ENCODE measurements at places on chromosomes 2 and 18. TPM values are rescaled to one million over a fixed set of nuclear protein-coding genes. Genes with fewer than 3 reads are reported as not detected.
A peak's percentile ranks its signal among the peaks of the same experiment; 100 is the strongest.

DNA sequence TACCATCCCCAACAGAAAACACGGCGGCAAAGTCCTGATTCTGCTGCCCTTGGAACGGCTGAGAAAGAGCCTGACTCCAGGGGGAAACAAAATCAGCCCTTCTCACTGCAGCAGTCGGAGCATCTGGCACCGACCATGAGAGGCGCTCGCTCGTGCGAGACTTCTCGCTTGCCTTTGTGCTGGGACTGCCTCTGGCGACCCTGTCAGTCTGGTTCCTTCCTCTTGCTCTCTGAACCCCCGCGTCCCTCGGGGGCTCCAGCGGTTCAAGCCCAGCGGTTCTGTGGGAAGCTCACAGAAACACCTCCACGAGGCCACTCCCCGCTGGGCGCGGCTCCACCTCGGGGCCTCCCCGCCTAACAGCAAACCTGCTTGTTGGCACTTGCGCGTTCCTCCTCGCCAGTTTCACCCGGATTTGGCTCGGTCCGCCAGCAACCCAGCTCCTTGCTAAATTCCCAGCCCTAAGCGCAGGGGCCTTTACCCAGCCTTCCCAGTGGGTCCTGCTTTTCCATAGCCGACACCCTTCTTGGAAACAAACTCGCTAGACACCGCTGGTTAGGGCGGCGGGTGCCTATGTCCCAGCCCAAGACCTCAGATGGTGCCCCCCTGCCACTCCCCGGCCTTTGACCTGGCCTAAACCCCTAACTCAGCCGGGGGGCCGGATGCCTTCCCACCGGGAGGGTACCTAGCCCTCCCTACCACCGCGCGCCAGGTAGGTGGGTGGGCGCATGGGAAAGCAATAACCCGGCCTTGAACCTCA, 2.2 kb downstream of the RND3 start:
- H3K4me1 ChIP-seq: peaks cover 15% of the 10 kb centered on the region
- H3K36me3 ChIP-seq: no peaks in the 10 kb centered on the region
- H3K27me3 ChIP-seq: peaks cover 44% of the 10 kb centered on the region
- no peak overlapping the region for H3K4me3 ChIP-seq

DNAH7 gene
- total RNA-seq: not detected

- no peaks in the 10 kb centered on the region for H3K36me3 ChIP-seq
- H3K4me1 ChIP-seq: no peaks in the 10 kb centered on the region
- H3K27ac ChIP-seq: no peak overlapping the region
- H3K4me3 ChIP-seq: no peak overlapping the region
- DNase-seq: no peak
- H3K27me3 ChIP-seq: no peaks in the 10 kb centered on the region
Observed at GRCh38 chr2:34570266-34570872, 971.3 kb upstream of the FAM98A start.

PSTPIP2 gene
- 7.7 TPM for total RNA-seq

GRCh38 chr2:135926605-135927004, 50.4 kb upstream of the MCM6 start:
- peaks cover 16% of the 10 kb centered on the region for H3K4me1 ChIP-seq
- H3K27ac ChIP-seq: no peak overlapping the region

DNA sequence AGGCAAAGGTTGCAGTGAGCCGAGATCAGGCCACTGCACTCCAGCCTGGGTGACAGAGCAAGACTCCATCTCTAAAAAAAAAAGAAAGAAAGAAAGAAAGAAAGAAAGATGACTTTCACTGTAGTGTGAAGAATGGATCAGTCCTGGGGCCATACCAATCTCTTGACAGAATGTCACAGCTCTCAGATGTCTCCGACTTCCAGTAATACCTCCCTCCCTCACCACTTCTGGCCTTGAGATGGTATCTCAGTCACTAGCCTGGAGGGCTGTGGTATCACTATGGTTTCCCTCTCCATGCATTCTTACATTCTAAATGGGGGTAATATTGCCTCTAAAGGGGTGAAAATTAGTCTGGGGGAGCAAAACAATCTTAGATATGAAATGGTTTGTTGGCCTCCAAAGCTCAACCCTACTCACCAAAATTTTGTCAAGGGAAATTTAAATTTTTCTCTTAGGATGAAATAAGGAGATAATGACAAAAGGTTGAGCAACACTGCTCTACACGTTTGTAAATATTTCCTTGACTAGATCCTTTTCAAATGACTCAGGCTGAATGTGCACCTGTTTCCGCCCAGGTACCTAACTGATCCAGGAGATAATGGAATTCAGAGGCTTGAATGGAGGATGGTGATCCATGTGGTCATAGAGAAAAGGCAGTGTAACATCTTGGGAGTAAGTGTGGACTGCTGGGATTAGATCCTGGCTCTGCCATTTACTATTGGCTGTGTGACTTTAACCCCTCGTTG, 19.9 kb upstream of the SPRED2 start:
- H3K36me3 ChIP-seq: no peaks in the 10 kb centered on the region
- no peak overlapping the region for H3K27ac ChIP-seq
- no peak overlapping the region for H3K4me3 ChIP-seq
- peaks cover 49% of the 10 kb centered on the region for H3K27me3 ChIP-seq
- DNase-seq: no peak
- no peaks in the 10 kb centered on the region for H3K4me1 ChIP-seq

UGT1A9 gene
- total RNA-seq: not detected

GRCh38 chr18:2654169-2654927, 1.2 kb upstream of the SMCHD1 start:
- peaks cover 38% of the 10 kb centered on the region for H3K4me1 ChIP-seq
- peak overlapping the region; percentile 92 for H3K4me3 ChIP-seq
- H3K27me3 ChIP-seq: no peaks in the 10 kb centered on the region
- DNase-seq: no peak
- peak overlapping the region; percentile 95 for H3K27ac ChIP-seq

UNC80 gene
- not detected for total RNA-seq

- H3K4me1 ChIP-seq: no peaks in the 10 kb centered on the region
- no peak for DNase-seq
- H3K27ac ChIP-seq: no peak overlapping the region
- no peaks in the 10 kb centered on the region for H3K27me3 ChIP-seq
- no peaks in the 10 kb centered on the region for H3K36me3 ChIP-seq
Observed at GRCh38 chr18:11407940-11408339, 201.5 kb upstream of the SLC35G4 start.

DNA sequence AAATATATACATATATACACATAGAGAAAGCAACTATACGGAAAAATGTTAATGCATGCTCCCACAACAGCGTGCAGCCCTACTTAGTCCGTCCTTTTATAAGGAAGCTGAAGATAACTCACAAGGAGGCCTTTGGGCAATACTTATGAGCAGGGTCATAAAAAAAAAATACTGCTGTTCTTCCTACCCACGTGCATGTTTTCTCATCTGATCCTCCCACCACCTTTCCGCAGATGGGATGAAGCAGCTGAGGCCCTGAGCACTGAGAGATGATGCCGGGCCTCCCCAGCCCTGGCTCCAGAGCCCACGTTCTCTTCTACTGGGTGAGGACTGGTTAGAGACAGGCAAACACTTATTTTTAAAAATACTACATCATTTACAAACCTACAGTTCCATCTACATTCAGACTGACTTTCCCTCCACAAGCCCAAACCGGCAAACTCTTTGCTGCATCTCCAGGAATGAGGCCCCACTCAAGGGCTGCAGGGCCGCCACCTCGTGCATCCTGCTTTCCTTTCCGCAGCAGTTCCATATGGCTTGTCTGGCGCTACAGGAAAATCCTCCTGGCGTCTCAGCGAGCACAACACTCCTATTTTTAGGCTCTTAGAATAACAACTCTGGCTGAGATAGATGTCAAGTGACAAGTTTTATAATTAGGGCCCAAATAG, 41.6 kb downstream of the TBC1D8 start:
- no peak overlapping the region for H3K27ac ChIP-seq
- H3K4me3 ChIP-seq: no peak overlapping the region
- H3K36me3 ChIP-seq: no peaks in the 10 kb centered on the region

- H3K27ac ChIP-seq: no peak overlapping the region
- peaks cover 18% of the 10 kb centered on the region for H3K4me1 ChIP-seq
- no peak for DNase-seq
- peaks cover 36% of the 10 kb centered on the region for H3K27me3 ChIP-seq
Observed at GRCh38 chr2:206277503-206277902, 3.0 kb downstream of the ZDBF2 start.

GRCh38 chr18:50791599-50792438, 28.0 kb downstream of the MRO start:
- H3K27me3 ChIP-seq: peaks cover 9% of the 10 kb centered on the region
- DNase-seq: no peak
- H3K4me3 ChIP-seq: no peak overlapping the region
- H3K27ac ChIP-seq: no peak overlapping the region

DNA sequence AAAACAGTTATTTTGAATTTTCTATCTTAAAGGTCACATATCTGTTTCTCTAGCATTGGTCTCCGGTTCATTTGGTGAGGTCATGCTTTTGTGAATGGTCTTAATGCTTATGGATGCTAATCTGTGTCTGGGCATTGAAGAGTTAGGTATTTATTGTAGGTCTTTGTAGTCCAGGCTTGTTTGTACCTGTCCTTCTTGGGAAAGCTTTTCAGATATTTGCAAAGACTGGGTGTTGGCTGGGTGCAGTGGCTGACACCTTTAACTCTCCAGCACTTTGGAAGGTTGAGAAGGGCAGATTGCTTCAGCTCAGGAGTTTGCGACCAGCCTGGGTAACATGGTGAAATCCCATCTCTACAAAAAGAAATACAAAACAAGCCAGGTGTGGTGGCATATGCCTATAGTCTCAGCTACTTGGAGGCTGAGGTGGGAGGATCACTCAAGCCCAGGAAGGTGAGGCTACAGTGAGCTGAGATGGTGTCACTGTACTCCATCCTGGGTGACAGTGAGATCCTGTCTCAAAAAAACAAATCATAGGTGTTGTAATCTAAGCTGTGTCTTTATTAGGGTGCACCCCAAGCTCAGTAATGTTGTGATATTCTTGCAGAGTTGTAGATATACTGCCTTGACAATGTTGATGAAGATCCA, 82.3 kb downstream of the FAM117B start:
- peaks cover 19% of the 10 kb centered on the region for H3K4me1 ChIP-seq
- peaks cover 30% of the 10 kb centered on the region for H3K36me3 ChIP-seq
- H3K27me3 ChIP-seq: no peaks in the 10 kb centered on the region
- H3K27ac ChIP-seq: no peak overlapping the region

FZD7 gene
- total RNA-seq: not detected

- H3K4me3 ChIP-seq: no peak overlapping the region
- H3K27me3 ChIP-seq: no peaks in the 10 kb centered on the region
- DNase-seq: no peak
- H3K27ac ChIP-seq: no peak overlapping the region
- H3K4me1 ChIP-seq: no peaks in the 10 kb centered on the region
- no peaks in the 10 kb centered on the region for H3K36me3 ChIP-seq
Observed at GRCh38 chr2:34161549-34161948, 562.5 kb upstream of the FAM98A start.

GRCh38 chr2:184372484-184372883, 225.8 kb upstream of the ZNF804A start:
- DNase-seq: no peak
- no peak overlapping the region for H3K27ac ChIP-seq
- H3K27me3 ChIP-seq: no peaks in the 10 kb centered on the region
- H3K4me3 ChIP-seq: no peak overlapping the region
- H3K36me3 ChIP-seq: no peaks in the 10 kb centered on the region
- H3K4me1 ChIP-seq: no peaks in the 10 kb centered on the region

DNA sequence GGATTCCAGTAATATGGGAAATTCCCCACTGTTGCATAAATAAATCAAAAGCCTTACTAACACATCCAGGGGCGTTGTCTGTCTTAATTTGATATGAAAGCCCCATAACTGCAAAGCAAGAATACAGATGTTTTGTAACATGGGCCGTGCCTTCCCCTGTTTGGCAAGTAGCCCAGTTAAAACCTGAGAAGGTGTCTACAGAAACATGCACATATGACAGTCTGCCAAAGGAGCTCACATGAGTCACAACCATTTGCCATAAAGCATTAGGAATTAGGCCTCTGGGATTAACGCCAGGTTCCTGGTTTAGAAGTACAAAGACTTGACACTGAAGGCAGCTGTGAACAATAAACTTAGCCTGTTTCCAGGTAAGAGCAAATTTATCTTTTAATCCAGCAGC, 43.1 kb upstream of the LONRF2 start:
- H3K27me3 ChIP-seq: peaks cover 8% of the 10 kb centered on the region
- no peaks in the 10 kb centered on the region for H3K36me3 ChIP-seq
- no peak overlapping the region for H3K27ac ChIP-seq
- peaks cover 5% of the 10 kb centered on the region for H3K4me1 ChIP-seq
- DNase-seq: no peak

DNA sequence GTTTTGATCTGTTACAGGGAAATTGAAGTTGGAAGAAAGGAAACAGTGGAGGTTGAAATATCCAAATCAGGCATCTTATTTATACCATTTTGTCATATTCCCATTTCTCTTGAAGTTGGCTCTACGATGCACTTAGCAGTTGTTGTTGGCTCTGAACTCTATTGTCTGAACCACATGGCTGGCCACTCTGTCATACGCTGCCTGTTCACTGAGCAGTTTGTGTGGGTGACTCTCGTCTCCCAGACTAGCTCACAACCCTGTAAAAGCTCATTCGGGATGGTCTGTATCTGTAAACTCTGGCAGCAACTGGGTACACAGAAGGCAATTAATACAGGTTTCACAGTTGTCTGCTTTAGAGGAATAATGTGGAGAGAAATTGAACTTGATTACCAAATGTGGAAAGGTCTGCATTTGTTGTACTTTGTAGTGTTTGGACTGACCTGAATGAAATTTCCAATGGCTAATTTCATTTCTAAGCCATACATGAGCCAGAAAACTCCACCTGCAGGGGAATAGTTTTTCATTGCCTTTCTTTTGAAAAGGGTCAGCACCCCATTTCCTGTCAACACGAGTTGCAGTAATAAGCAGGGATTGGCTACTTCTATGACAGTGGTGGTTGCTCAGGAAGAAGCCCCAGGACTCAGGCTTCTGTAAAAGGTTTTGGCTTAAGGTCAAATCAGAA, 378.2 kb downstream of the OSR1 start:
- H3K27ac ChIP-seq: no peak overlapping the region
- H3K36me3 ChIP-seq: no peaks in the 10 kb centered on the region

- H3K36me3 ChIP-seq: no peaks in the 10 kb centered on the region
- H3K4me1 ChIP-seq: no peaks in the 10 kb centered on the region
- H3K4me3 ChIP-seq: no peak overlapping the region
- H3K27ac ChIP-seq: no peak overlapping the region
Observed at GRCh38 chr18:47754311-47755101, 176.0 kb downstream of the SMAD2 start.

DNA sequence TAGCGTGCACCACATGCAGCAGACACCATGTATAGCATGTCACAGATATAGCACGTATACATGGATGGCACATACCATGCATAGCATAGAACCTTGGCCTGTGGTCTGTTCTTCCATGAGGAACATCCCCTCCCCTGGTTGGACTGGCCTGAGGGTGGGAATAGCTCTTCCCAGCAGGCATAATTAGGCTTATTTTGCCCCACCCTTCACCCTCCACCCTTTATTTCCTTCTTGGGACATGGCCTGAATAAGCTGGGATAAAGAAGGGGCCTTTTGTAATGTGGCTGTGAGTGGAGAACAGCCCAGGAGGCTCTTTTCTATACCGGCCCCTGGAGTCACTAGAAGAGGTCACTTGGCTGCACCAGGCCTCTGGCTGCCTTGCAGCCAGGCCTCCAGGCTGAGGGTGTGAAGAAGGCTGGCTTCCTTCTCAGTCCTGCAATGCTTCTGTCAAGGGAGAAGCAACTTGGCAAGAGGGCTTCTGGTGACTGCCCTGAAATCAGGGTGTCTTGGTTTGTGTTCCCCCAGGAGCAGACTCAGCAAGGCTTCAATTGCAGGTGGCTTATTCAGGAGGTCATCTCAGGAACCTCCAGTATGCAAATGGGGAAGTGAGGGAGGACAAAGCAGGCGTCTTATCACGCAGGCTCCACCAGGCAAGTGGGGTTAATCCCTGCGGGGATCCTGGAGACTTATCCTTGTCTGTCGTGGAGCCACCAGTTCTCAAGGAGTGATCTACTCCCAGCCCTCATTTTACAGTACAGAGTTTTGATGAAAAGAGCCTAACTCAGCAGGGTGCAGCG, 68.2 kb downstream of the HS6ST1 start:
- peaks cover 2% of the 10 kb centered on the region for H3K27me3 ChIP-seq
- H3K4me1 ChIP-seq: no peaks in the 10 kb centered on the region
- no peak for DNase-seq
- no peaks in the 10 kb centered on the region for H3K36me3 ChIP-seq
- no peak overlapping the region for H3K4me3 ChIP-seq

All from activated CD8-positive, alpha-beta T cell treated with anti-CD3 and anti-CD28 coated beads, Interleukin-2, amount 10 ng/mL, durations not matched to agents 7 days and 5 days (primary cell).